ENCODE measurements at places on chromosomes 3 and 15.

GRCh38 chr3:132461544-132461943 lies 44.2 kb downstream of the DNAJC13 start:
- no peak for DNase-seq

GRCh38 chr3:189404024-189404423 lies 227.2 kb upstream of the TP63 start:
- DNase-seq = no peak

GRCh38 chr3:73100741-73101559 lies 39.5 kb downstream of the EBLN2 start:
- DNase-seq = peak; percentile 90

DNA sequence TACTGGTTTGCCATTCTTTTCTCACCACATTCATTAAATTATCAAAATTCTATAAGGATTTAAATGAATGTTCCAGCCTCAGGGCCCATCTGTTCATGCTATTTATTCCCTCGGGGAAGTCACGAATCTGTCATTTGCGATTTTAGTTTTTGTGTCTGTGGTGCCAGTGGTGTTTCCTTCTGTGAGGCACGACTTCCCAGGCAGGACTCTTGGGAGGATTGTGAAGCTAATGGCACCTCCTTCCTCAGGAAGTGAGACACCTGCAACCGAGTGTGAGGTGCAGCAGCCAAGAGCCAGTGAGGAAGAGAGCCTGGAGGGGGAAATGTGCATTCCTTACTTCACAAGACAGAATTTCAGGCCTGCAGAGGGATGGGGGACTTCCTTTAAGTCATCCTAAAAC lies 24.1 kb downstream of the SV2B start:
- DNase-seq = no peak

DNA sequence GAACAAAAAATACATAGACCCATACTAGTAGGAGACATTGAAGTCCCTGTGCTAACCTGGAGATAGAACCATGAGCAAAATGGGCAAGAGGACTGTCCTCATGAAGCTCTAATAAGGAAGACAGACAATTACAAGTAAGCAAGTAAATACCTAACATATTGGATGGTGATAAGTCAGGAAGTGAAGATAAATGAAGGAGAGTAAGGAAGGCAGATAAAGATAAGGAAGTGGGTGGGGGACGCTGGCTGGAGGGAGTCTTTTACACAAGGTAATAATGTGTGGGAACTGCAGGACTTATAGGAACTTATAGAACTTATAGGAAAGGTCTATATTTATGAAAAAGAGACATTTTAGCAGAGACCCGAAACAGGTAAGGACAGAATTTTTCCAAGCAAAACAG lies 148.9 kb upstream of the ABI3BP start:
- DNase-seq = no peak

- peak; percentile 99 for DNase-seq
Measured at GRCh38 chr15:74373731-74374647, 6.5 kb upstream of the CYP11A1 start.

DNA sequence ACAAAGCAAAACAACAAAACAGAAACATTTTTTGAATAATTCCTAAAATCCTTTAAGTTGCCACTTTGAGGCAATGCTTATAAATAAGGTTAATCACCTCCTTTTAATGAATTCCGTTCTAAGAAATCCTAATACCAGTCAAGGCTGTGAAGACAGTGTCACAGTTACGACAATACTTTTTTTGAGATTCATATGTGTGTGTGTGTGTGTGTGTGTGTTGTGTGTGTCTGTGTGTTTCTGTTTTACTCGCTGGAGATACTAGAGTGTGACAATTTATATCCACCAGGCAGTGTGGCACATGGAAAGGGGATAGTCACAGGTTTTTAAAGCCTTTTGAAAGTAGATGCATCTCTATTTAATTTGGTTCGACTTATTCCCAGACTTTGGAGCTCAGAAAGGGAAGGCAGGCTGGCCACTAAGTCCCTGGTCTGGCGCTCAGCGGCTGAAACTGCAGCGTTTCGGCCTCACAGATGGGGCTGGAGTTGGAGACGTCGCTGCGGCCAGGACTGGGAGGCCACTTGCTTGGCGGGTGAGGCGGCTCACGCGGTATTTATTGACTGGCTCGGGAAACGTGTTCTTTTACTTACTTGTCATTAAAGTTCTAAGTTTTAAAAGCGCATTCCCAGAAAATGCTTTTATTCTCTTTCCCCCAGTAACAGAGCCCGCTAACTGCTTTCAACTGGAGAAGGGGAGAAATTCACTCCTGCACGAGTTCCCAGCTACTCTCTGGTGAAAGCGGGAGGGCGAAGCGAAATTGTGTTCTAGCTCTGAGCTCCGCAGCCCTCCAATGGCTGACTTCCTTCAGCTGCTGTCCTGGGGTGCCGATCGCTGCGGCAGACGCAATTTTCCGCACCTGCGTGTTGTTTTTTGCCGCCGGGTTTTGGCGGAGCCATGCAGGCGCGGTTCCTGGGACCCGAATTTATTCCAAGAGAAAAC lies 13.7 kb downstream of the ZIC1 start:
- DNase-seq = peak; percentile 21
